ENCODE measurements at places on chromosomes 4 and X.

- peak; percentile 54 for DNase-seq
Observed at GRCh38 chrX:81377329-81377728, 175.4 kb downstream of the SH3BGRL start.

DNA sequence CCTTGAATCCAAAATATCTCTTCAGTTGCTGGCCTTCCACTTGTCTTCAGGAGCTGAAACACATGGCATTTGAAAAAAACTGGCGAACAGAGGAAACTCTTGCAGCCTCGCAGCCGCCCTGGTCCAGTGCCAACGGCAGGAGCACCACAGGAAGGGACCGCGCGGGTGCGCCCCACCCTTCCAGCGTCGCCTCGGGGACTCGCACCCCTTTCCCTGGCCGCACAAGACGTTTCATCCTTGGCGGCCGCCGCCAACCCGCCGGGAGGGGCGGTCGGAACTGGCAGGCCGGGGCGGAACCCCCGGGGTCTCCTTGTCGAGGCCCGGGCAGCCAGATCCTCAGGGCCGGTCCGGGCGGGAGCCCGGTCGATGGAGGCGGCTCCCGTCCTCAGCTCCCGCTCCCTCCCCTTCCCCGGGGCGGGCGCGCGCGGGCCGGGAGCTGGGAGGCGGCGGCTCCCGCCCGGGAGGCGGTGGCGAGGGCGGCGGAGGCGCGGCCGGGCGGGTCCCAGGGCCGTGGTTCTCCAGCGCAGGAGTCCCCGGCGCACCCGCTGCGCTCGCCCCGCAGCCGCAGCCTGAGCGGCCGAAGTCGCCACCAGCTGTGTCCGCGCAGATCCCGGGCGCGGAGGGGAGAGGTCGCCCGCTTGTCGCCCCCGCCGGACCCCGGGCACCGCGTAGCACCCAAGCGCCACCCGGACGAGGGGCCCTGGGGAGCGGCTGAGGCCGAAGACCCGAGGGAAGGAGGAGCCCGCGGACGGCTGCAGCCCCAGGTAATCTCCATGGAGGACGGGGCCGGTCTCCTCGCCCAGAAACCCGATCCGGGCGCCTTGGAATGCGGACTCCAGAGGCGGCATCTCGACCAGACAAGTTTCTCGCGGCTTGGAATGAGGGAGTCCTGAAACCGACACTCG, 886 bp upstream of the NDST3 start:
- peak; percentile 83 for DNase-seq

- DNase-seq, result no peak
Observed at GRCh38 chrX:135340831-135341230, 31.6 kb downstream of the ETDC start.

DNA sequence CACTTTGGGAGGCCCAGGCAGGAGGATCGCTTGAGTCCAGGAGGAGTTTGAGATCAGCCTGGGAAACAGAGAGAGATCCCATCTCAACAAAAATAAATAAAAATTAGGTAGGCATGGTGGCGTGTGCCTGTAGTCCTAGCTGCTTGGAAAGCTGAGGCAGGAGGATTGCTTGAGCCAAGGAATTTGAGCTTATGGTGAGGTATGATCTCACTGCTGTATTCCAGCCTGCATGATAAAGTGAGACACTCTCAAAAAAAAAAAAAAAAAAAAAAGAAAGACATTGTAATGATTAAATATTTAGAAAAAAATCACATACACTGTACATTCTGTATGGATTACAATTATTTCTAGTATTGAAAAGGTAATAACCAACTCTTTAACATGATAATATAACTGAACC, 87.1 kb downstream of the SLIT2 start:
- DNase-seq, result no peak

DNA sequence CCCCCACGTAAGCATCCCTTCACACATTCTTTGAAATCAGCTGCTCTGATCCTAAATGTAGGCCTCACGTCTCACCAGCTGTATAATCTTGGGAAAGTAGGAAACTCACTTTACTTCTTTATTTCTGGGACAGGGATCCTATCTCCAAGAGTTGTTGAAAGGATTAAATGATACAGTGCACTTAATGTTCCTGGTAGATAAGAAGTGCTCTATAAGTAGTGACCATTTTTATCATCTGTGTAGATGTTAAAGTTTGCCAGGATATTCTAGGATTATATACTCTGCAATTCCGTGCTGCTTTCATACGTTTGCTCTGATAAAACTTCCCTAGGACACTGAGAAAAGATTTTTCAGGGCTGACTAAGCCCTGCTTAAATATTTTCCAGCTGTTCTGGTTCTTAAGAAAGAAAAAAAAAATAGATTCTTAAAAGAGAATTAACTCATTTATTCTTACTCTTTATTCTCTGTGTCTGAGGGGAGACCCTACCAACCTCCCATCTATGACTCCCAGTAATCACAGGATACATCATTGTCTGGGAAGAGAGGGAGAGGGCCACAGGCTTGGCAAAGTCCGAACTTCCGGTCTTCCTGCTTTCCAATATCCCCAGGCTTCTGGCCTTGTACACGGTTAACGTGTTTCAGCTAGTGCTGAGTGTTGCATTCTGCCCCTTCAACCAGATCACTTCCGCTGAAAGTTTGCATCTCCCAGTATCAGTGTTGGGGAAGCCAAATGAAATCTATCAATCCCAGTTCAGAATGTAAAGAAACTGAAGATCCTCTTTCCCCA, 269.2 kb downstream of the TRIML1 start:
- no peak for DNase-seq

GRCh38 chr4:135838889-135839288, 1637.3 kb upstream of the PABPC4L start:
- peak; percentile 95 for DNase-seq

GRCh38 chr4:60913002-60913401, 287.1 kb upstream of the ADGRL3 start:
- DNase-seq, result no peak

GRCh38 chrX:150587585-150588503, 19.4 kb downstream of the MTM1 start:
- DNase-seq, result peak; percentile 19

Measured in DMS53 (cell line).